G401 (cell line): ENCODE measurements at places on chromosomes 3 and 15. TPM values are rescaled to one million over a fixed set of nuclear protein-coding genes. Genes with fewer than 3 reads are reported as not detected.

DNA sequence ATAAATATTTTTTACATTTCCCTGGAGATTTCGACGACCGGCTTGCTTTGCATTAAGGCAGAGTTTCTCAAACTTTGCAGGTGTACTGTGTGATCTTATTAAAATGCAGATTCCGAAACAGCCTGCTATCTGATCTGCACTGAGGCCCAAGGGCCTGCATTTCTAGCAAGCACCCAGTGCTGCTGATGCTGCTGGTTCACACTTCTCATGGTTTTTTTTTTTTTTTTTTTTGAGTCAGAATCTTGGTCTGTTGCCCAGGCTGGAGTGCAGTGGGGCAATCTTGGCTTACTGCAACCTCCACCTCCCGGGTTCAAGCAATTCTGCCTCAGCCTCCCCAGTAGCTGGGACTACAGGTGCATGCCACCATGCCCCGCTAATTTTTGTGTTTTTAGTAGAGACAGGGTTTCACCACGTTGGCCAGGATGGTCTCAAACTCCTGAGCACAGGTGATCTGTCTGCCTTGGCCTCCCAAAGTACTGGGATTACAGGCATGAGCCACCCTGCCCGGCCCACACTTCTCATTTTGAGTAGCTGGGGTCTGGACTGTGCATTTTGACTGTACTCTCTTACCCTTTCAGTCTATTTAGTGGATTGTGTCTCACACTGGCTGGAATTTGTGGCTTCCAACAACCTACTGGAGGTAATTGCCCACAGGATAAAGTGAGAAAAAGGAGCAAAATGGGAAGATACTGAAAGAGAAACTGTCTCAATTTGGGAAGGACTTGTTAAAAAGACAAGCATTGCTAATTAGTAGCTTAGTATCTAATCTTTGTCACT is 94.1 kb downstream of the ITPR1 start:
- DNase-seq: no peak

STRIT1 gene
- not detected in 2 replicates for total RNA-seq

DNA sequence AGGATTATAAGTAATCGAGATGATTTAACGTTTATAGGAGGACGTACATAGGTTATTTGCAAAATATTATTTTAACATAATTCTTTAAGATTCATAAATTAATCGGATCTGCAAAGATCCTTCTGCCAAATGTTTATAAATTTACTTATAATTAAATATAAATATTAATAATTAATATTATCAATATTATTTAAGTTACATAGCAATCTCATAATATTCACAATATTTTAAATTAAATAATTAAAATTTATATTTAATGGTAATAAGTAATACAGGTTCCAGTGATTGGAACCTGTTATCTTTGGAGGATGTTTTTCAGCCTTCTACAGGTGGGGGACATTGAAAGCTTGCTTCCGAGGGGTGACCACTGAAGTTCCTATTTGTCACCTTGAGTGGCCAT is 16.1 kb downstream of the WDR53 start:
- DNase-seq: no peak

DNA sequence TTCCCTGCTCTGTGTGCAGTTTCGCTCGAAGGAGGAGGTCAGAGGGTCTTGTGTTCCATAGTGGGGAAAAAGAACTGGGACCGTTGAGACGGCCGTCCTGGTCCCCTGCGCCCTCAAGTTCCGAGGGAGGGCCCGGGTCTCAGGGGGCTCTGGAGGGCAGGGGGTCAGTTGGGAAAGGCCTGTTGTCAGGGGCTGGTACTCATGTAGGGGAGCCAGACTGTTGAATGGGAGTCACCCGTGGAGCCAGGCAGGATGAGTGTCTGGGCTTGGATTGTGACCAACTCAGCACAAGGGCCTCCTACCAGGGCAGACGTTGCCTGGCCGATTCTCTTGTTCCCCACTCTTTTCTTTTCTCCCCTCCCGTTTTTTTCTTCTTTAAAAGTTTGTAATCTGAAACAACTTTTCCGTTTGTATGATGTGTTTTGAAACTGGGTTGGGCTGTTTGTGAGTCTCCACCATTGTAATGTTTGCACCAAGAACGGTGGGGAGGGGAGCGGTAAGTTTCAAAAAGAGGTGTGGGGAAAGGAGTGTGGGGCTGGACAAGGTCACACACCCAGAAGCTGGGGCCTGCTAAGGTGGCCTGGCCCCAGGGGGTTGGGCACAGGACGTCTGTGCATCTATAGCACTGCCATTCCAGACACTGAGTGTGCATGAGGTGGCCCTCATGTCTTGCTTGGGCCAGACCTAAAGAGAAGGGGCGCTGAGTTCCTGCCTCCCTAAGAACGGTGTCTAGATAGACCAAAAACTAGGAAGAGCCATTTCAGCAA is 1.1 kb downstream of the CMTM7 start:
- DNase-seq: peak; percentile 64

GRCh38 chr15:55879181-55879580 is 114.2 kb downstream of the NEDD4 start:
- DNase-seq: no peak

- DNase-seq: no peak
These were observed 79.7 kb downstream of the DZIP3 start for GRCh38 chr3:108669208-108669607.

- DNase-seq: peak; percentile 69
These were observed 125.4 kb upstream of the RAD18 start for GRCh38 chr3:9088441-9089353.

GRCh38 chr3:194305356-194306108 is 45.6 kb downstream of the CPN2 start:
- no peak for DNase-seq

DNA sequence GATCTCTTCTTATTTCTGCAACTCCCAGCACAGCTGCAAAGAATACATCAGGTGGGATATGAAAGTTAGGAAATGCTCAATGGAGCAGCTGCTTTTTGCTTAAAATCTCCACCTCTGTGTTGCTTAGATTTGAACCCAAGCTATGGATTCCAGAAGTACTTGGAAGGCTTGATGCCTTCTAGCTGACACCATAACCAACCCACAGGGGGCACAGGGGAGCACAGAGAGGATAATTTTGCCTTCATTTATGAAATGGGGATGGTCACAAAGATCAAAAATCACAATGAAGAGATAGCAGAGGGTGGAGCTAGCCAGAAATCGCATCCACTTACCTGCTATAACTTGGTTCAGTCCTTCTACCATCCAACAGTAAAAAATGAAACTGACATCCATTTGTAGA is 75.7 kb downstream of the DUT start:
- DNase-seq: no peak

SLC6A20 gene
- 2.2 and 5.0 TPM in 2 replicates for total RNA-seq

EXD1 gene
- 0.03 TPM in 1 of 2 replicates, not detected in the other for total RNA-seq

GRCh38 chr15:41774062-41774881 is at the start of gene MAPKBP1:
TSS of gene MAPKBP1 (plus strand) at chr15:41774484. CDS start at chr15:41775276, 792 bp downstream.
- peak; percentile 98 for DNase-seq

MIX23 gene
- total RNA-seq: 72.6 and 93.7 TPM in 2 replicates

GRCh38 chr3:184751204-184752040 is 39.6 kb upstream of the MAGEF1 start:
- no peak for DNase-seq

GRCh38 chr3:134134698-134135415 is 105.1 kb upstream of the SLCO2A1 start:
- DNase-seq: no peak

GRCh38 chr15:41564286-41564959 is 5.4 kb downstream of the TYRO3 start:
- DNase-seq: peak; percentile 62

C2CD4B gene
- not detected in 2 replicates for total RNA-seq

DNA sequence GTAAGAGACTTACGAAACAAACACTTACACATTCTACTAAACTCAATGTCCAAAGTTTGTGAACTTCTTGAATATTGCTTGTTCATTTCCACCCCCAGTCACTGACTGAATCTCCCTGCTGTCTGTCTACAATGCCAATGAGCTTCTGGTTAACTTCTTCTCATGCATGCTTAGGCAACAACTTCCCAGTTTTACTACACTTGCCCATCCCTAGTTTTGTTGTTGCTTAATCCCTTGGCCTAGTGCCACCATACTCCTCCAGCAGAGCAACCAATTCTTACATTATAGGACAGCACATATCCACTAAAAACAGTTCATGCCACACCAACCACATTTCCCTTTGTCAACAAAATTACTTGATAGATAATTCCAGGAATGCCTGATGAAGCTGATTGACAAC is 40.9 kb upstream of the CCR2 start:
- peak; percentile 2 for DNase-seq

PLCB2 gene
- total RNA-seq: 99.6 and 145 TPM in 2 replicates

DNA sequence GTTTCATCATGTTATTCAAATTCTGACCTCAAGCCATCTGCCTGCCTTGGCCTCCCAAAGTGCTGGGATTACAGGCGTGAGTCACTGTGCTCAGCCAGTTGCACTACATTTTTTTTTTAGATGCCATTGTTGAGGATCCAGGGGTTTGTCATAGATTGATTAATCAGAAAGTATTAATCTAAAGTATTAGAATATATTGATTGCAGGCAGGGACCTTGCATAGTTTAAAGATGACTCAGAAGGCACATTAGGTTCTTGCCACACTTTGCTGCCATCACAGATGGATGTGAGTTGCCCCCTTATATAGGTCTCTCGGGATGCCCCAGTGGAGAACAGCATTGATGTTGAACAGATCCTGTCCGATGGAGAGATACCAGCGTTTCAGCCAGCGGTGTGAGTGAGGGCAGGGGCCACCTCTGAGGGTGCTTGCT is 41.1 kb downstream of the IGF1R start:
- no peak for DNase-seq

- no peak for DNase-seq
These were observed 64.7 kb downstream of the ISL2 start for GRCh38 chr15:76401285-76401684.

GNAT1 gene
- total RNA-seq: not detected in 2 replicates

- DNase-seq: no peak
These were observed 99.5 kb downstream of the ZNF621 start for GRCh38 chr3:40624189-40624769.

- DNase-seq: no peak
These were observed 396.2 kb upstream of the CDIN1 start for GRCh38 chr15:36183201-36183600.

DNA sequence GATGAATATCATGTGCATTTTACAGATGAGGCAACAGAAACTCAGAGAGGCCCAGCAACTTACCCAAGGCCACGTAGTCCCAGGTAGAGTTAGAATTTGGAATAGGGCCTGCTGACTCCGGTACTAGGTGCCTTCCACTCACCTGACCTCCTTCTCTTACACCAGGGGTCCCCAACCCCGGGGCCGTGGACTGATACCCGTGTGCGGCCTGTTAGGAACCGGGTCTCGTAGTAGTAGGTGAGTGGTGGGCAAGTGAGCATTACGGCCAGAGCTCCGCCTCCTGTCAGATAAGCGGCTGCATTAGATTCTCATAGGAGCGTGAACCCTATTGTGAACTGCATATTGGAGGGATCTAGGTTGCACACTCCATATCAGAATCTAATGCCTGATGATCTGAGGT is 64.8 kb downstream of the SMAD3 start:
- no peak for DNase-seq

DNA sequence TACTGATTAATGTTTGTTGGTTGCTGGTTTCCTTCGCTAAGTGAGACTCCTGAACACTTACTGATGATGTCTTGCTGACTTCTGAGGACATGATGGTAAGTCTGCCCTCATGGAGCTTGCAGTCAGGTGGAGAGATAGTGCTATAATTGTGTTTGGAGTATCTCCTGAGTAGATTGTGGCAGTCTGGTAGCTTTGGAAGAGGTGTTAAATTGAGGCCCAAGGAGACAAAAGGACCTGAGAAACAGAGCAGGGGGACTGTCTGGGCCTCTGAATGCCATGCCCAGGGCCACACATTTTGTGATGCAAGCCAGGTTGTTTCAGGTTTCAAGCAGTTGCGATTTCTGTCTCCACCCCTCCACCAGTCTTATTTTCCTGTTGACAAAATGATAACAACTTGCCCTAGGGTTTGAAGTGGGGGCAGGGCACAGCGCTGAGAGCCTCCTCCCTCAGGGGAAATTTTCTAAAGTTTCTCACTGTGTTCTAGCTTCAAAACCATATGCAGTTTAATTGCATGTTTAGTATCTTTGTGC is 16.7 kb downstream of the SMAD3 start:
- no peak for DNase-seq

GRCh38 chr15:31300208-31300661 is 26.4 kb upstream of the KLF13 start:
- peak; percentile 55 for DNase-seq

SRGAP3 gene
- 0.18 and 0.37 TPM in 2 replicates for total RNA-seq

TMEM266 gene
- 0.06 and 1.5 TPM in 2 replicates for total RNA-seq

- no peak for DNase-seq
These were observed 23.1 kb downstream of the ANXA2 start for GRCh38 chr15:60374628-60375081.
